Effector memory CD8-positive, alpha-beta T cell (primary cell): ENCODE measurements at places on chromosomes 3 and 15.

GRCh38 chr3:154085799-154086198, 35.4 kb upstream of the ARHGEF26 start:
- no peak for DNase-seq

DNA sequence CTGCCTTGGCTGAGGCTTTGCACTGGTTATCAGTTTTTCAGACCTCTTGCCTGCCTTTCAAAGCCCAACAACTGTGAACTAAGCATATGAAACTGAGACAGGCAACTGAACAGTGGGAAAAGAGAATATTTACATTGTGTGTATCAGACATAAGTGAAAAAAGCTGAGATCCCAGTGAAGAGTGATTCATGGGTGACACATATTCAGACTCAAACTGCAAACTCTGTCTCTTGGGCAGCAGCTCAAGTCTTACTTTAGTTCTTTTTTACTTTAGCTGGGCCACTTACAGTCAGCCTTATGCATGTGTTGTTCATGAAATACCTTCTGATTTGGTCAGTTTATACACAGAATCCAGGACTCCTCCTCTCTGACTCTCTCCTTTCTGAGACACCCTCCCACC, 19.2 kb downstream of the SUCLG2 start:
- no peak for DNase-seq

DNA sequence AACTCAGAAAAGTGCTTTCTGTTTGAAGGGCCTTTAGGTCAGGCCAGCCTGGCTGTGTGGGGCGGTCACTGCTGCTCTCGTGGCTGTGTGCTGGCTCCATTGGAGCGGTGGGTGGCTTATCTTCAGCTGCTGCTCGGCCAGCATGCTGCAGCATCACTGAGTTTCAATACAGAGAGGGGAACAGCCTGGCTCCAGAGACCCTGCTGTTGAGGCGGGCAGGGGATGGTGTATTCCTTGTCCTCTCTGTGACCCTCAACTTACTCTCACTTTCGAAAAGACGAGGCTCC, 248.5 kb upstream of the ONECUT1 start:
- DNase-seq, result no peak

- DNase-seq, result no peak
Measured at GRCh38 chr3:136992115-136992514, 34.3 kb downstream of the IL20RB start.

GRCh38 chr3:195384952-195385351, 57.9 kb downstream of the ACAP2 start:
- DNase-seq, result no peak

DNA sequence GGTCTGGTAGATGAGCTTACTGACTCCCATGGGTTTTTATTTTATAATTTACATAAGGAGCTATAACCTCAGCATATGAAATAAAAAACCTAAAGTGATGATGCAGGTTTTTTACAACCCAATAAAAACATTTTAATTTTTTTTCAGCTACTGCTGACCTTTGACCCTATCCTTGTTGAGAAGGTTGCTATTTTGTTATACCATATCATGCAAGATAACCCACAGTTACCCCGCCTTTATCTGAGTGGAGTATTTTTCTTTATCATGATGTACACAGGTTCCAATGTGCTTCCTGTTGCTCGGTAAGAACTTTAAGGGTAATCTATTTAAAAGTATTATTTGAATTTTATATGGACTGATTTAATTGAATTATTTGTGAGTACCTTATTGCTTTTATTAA, 70.8 kb downstream of the DNAJC13 start:
- no peak for DNase-seq

GRCh38 chr15:63052077-63052841, 9.7 kb downstream of the TPM1 start:
- DNase-seq, result no peak

DNA sequence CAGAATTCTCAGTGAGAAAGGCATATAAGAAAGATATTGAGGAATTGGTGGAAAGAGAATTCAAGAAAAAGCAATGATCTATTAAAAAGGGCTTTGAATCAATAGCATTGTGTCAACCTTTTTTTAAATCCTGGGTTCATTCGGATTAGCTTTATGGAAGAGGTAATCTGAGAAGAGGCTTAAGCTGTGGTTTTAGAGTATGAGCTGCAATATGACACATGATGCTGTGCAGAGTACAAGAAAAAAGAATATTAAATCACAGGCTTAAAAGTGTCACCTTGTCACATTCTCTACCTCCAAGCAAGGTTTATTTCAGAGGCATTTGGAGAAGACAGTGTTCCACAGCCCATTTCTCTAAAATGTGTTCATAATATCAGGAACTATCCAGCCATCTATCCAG, 128.9 kb downstream of the RTP4 start:
- DNase-seq, result no peak

- DNase-seq, result no peak
Measured at GRCh38 chr3:147680837-147681483, 271.8 kb downstream of the ZIC1 start.

- no peak for DNase-seq
Measured at GRCh38 chr3:72287956-72288355, 503.0 kb upstream of the PROK2 start.

DNA sequence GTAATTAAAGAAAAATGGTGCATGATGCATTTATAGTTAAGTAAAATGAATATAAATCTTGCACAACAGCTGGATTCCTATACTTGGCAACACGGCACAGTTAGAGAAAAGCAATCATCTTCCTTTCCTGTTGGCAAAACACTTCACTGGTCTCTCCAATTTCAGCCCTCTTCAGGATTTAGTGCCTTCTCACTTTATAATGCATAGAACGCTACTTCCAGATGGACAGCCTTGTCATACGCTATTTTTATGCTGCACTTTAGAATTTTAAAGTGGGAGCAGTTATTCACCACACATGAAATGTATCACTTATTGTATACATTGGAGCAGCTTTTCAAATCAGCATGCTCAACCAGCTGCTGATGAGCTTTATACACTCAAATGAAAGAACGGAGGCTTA, 194.4 kb upstream of the GBE1 start:
- DNase-seq, result no peak

GRCh38 chr3:129614435-129614834, 8.0 kb upstream of the PLXND1 start:
- no peak for DNase-seq

GRCh38 chr3:26004172-26004571, 214.3 kb downstream of the OXSM start:
- DNase-seq, result no peak

GRCh38 chr3:707041-707440, 385.8 kb upstream of the CNTN6 start:
- DNase-seq, result no peak

GRCh38 chr15:73305331-73306211, 63.2 kb downstream of the HCN4 start:
- peak; percentile 19 for DNase-seq

DNA sequence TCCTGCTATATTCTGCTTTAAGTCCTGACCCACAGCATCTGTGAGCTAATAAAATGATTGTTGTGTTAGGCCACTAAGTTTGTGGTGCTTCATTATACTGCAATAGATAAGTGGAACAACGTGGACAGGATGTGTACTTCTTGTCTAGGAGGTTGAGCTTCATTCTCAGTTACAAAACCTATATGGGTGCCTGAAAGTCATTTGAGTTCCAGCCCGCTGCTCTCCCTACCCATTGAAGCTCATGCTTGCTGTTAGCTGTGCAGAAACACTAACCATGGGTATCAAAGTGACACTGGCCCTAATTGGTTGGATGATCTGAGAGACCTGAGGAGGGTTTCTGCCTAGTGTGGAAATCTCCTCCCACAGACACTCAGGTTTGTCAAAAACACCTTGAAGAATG, 357.2 kb downstream of the PDCD6IP start:
- no peak for DNase-seq

DNA sequence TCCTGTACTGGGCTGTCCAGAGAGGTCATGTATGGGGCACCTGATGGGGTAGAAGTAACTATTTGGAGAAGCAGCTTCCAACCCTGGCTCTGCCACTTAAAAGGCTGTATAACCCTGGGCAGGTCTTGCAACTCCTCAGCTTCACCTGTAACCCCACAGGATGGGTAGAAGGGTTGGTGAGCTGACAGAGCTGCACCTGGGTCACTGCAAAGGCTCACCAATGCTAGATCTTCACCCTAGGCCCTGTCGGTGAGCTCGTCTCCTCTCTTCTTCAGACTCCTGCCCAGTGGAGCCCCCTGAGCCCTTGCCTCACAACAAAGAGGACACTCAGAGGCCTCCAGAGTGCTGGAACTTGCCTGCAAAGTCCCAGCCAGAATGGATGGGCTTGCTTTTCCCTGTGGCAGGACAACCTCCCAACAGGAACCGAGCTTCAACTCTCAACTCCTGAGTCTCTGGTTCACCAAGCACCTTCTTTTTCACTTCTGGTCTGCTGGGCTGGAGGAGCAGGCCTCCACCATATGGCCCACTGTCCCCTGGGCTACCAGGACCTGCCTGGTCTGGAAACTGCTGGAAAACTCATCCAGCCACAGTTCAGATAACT, 45.9 kb downstream of the XXYLT1 start:
- DNase-seq, result no peak

GRCh38 chr3:180828723-180829408, 83.6 kb upstream of the FXR1 start:
- no peak for DNase-seq

GRCh38 chr15:76061700-76062099, 1.9 kb downstream of the TMEM266 start:
- DNase-seq, result no peak
